ENCODE measurements at places on chromosomes 7 and 10.

DNA sequence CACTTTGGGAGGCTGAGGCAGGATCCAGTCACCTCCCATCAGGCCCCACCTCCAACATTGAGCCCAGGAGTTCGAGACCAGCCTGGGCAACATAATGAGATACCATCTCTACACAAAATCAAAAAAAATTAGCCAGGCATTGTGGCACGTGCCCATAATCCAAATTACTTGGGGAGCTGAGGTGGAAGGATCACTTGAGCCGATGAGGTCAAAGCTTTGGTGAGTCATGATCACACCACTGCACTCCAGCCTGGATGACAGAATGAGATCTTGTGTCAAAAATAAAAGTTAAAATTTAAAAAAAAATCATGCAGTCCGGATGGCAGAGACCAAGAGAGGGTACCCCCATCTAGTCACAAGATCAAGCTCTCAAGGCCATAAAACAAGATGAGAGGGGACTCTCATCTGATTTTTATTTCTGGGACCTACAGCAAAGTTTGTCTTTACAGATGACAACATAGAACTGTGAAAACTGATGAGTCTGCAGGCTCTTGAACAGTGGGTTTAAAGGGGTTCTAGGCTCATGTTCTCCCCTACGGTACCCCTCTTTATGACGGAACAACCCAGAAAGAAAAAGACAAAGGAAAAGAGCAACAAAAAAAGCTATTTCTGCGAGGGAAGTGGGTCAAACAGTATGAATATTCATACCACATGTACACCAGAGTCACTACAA lies 28.9 kb upstream of the CREB3L2 start:
- no peak for DNase-seq

DNA sequence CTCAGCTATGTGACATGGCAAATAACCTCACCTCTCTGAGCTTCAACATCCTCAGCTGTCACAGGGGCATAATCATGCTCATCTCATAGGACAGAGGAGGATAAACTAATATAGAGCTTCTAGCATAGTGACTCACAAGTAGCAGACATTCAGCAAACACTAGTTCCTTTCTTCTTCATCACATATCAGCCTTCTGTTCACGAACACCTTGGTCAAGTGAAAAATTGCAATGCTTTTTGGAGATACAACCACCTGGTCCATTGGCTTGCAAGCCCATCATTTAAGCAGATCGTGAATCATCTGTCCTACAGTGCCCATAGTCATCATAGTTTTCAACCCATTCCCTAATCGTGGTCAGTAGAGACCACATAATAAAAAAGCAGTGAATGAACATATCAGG lies 277.9 kb upstream of the YAE1 start:
- DNase-seq = no peak

DNA sequence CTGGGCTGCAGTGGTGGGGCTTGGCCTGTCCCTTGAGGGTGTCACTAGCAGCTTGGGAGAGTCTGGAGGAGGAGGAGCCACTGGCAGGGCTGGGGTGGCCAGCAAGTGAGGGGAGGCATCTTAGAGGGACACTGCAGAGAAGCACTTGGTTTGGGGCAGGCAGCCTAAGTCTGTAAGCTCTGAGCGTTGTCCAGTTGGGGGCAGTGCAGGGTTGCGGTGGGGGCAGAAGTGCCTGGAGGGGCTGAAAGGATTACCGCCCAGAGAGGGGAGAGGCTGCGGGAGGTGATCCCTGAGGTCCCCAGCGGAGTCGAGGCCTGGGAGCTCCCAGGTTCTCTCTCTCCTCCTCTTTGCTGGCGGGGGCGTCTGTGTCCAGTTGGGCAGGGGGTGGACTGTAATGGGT lies 7.4 kb downstream of the ADCYAP1R1 start:
- no peak for DNase-seq

- no peak for DNase-seq
Measured at GRCh38 chr7:69412331-69413146, 185.7 kb upstream of the AUTS2 start.

DNA sequence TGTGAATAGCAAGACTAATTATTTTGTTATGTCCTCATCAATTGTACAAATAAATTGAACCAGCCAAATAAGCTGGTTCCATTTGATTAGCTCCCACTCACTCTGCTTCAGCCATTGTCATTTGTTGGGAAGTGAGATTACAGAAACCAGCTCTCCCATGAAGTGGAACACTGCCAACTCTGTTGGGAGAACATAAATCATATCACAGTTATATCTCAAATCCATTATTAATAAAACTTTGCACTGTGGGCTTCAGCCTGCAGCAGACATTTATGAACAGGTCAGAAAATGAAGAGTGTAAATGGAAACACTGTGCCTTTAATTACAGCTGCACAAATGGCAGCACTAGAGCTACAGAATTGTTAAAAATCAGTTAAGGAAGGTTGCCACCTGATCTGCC lies 46.7 kb upstream of the TEX47 start:
- no peak for DNase-seq

- no peak for DNase-seq
Measured at GRCh38 chr10:35079763-35080162, 10.4 kb downstream of the CUL2 start.

GRCh38 chr7:97680622-97681021 lies 51.3 kb upstream of the TAC1 start:
- DNase-seq = no peak

DNA sequence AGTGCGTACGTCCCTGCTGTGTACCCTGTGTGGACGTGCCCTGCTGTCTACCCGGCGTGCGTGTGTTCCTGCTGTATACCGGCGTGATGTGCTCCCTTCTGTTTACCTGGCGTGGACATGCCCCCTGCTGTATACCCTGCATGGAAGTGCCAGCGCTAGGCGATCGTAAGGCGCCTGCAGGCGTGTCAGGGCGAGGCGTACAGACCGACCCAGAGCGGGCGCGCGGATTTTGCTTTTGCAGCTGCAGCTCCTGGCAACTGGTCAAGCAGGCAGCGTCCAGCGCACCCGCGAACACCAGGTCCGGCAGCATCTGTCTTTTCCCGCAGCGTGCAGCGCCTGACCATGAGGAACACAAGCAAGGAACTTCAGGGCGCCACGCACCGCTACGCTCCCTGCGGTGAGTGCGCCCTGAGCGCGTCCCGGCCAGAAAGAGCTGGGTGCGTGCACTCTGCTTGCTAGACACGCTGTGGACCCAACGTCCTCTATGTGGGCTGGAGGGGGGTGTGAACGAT lies 680 bp downstream of the C7orf57 start:
- peak; percentile 52 for DNase-seq

DNA sequence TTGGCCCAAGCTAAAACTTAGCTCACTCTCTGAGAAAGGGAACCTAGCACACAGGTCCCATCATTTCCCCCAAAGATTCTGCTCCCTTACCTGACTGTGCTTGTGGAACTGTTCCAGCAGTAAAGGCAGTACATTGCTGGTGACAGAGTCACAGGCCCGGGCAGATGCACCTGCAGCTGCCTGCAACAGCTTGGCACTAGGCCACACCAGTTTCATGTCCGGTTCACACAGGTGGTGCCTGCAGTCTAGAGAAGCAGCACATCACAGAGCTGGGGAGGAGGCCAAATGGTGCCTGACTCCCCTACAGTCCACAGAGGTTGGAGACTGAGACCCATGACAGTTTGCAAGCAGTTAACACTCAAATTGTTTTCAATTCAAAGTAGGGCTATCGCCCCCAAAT lies 22.2 kb downstream of the ZDHHC16 start:
- no peak for DNase-seq

DNA sequence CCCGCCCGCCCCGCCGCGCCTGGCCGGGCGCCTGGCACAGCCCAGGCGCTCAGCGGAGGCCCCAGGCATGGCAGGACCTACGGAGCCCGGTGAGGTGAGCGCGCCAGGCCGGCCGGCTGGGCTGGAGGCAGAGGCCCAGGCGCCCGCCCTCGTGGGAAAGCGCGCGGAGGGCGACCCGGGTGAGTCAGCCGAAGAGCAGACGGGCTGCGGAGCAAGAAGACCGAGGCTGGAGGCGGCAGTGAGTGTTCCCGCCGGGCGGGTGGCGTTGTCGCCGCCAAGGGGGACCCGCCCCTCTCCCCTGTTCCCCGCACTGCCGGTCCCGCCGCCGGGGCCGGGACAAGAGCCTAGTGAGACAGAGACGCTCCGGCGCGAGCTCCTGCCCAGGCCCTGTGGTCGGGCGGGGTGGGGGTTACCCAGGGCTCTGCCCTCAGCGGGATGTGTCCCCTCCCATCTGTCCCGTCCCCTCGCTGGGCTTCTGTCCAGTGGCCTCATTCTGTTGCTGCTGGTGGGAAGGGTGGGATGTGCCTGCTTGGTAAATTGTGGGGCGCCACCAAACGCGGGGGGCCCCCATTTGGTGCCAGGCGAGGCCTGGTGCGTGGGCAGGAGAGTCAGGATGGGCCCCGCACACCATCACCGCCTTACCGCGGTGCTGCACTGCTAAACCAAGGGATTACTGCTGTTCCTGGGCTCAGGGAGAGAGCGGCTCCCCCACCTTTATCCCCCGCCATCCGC lies 17.0 kb upstream of the NODAL start:
- DNase-seq = peak; percentile 75

DNA sequence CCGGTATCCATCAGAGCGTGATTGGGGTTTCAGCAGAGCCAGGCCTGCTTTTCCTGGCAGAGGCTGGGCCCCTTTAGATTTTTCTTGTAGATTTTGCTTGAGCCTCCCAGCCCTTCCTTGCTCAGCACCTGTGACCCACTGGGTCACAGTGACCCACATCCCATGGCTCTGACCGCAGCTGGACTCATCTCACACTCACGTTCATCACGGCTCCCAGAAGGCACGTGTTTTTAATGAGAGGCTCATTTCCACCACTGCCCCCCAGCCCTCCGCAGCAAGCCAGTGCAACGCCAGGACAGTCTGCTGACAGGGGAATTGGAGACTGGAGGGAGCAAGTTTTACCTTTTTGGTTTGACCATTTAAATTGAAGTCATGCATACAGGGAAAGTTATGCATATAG lies 155.7 kb downstream of the CUX1 start:
- DNase-seq = no peak

DNA sequence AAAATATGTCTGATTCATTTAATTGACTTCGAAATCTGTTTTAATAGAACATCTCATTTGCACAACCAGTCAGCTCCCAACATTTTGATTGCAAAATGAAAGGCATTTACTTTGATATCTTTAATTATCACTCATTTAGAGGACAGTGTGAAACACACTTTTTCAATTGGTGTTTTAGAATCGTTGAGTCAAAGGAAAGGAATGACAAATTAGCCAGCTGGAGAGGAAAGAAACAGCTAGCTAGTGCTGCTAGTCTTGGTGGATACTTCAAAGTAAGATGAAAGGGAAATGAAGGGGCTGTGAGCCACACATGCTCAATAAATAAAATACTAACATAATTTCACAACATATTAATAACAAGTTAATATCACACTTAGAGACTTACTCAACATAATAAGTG lies 570.2 kb downstream of the PHTF2 start:
- DNase-seq = no peak

DNA sequence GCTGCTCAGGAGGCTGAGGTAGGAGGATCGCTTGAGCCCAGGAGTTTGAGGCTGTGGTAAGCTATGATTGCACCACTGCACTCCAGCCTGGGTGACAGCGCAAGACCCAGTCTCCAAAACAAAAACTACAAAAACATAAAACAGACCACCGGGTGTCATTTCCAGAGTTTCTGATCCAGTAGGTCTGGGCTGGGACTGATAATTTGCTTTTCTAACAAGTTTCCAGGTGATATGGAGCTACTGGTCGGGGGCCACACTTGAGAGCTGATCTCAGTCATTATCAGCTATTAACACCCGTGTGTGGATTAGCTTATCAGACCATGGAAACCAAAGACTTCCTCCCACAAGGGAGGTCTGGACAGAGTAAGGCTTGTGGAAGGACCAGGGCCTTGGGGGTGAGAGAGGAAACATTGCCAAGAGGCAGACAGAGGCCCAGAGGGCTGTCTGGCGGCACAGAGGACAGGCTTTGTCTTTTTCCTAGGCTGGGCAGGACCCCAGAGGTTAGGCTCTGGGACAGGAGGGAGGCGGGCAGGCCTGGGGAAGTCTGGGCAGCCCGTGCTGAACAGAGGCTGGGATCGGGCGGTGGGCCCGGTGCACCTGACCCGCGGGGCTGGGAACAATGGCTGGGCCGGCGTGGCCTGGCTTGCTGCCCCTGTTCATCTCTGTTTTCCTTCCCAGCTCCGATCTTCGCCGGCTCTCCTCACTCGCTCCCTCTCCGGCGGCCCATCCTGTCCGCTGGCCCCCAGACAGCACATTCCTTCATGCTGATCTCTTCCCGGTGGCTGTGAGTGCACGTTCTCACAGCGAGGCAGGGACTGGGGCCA lies 25.2 kb downstream of the TMEM270 start:
- peak; percentile 89 for DNase-seq

- DNase-seq = no peak
Measured at GRCh38 chr10:56836659-56837058, 475.6 kb upstream of the ZWINT start.

GRCh38 chr10:29563420-29564035 lies 71.2 kb downstream of the SVIL start:
- DNase-seq = no peak

- DNase-seq = no peak
Measured at GRCh38 chr7:132348341-132348740, 227.9 kb downstream of the PLXNA4 start.

DNA sequence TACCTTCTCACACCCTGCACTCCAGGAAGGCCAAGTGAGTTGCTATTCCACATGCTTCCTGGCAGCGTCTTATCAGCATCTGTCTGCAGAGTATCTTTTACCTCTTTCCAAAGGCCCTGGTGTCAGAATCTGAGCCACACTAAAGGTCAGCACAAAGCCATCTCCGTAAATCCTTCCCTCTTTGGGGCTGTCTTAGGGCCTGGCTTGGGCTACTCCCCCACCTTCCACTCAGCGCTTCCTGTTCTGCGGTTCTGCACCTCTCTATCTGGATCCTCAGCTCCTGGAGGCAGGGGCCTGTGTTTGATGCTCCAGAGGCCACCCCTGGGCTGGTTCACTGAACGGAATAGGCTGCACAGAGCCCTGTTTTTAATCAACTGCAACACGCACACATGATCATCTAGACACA lies 334.8 kb upstream of the GALNT17 start:
- no peak for DNase-seq

DNA sequence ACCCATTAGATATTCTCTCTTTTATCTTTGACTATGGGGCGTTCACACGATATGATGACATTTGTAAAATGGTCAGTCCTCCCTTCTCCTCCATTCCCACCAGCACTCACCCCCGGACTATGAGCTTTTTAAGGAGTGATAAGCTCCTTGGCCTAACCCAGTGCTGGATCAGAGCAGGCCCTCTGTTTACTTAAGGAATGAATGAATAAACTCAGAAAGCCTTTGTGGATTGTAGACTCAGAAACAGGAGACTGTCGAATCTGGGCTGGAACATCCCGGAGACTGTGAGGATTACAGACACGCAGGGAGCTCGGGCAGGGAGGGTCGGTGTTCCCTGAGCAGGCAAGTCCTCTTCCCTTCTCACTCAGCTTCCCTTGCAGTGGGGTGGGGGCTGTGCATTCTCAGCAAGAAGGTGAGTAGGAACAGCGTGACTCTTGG lies 6.8 kb upstream of the ZCCHC24 start:
- DNase-seq = no peak

DNA sequence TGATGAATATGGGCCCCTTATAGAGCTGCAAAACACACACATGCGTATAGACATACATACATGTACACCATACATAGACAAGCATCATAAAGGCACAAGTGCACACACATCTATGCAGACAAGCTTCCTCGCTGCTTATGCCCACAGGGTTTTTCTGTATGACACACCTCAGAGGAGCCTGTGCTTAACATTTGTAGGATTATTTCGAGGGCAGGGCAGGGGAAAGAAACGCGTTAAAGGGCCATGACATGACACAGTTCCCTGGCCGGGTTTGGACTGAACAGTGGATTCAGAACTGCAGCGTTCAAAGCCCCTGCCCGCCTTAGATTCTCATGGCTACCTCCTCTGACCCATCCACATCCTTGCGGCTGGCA lies 44.8 kb downstream of the CHST3 start:
- no peak for DNase-seq

GRCh38 chr7:96995406-96996110 lies 9.8 kb upstream of the DLX6 start:
- DNase-seq = no peak

All from femur (tissue), 1 donor.